ENCODE measurements at places on chromosomes 3 and 15. TPM values are rescaled to one million over a fixed set of nuclear protein-coding genes. Genes with fewer than 3 reads are reported as not detected.

The DRD3 gene
- not detected for total RNA-seq

DNA sequence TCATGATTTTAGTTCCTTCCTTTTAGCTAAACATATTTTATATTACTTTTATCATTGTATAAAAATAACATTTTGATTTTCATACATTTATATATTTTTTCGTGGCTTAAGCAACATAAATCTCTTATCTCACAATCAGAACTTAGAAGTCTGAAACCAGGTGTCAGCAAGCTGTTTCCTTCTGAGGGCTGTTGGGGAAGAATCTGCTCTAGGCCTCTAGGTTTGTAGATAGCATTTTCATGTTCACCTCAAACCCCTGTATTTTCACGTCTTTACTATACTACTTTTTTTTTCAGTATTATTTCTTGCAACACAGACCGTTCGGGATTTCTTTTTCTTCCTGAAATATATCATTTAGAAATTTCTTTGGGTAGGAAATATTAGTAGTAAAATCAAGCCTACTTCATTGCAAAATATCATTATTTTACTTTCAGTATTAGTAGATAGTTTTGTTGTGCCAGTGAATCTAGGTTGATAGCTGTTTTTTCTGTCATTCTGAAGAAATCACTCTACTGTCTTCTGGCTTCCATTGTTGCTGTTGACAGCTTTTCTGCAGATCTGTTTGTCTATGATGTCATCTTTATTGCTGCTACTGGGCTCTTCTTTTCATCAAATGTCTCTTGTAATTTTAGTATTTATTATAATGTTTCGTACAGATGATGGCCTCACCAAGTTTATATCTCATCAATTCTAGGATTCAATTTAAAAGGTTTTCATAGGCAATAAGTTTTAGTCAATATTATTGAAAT is 756.3 kb downstream of the VGLL3 start:
- no peaks in the 10 kb centered on the region for H3K27me3 ChIP-seq
- no peak for DNase-seq
- no peaks in the 10 kb centered on the region for H3K4me1 ChIP-seq
- H3K27ac ChIP-seq: no peak overlapping the region
- no peaks in the 10 kb centered on the region for H3K36me3 ChIP-seq

The RLBP1 gene
- 0.12 TPM for total RNA-seq

DNA sequence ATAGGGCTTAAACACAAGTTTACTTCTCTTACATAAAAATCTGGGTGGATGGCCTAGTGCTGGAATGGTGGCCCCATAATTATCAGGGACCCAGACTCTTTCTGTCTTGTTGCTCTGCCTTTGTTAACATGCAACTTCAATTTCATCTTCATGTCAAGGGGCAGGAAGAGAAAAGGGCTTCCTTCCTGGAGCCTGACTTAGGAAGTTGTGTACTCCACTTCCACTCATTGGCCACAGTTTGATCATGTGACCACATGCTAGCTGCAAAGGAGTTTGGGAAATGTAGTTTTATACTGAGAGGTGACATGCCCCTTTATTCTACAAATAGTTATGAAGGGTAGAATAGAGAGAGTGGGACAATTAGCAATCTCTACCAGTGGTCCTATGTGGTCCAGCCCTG is 39.3 kb downstream of the RHCG start:
- DNase-seq: peak; percentile 64
- H3K4me1 ChIP-seq: peaks cover 12% of the 10 kb centered on the region
- no peak overlapping the region for H3K27ac ChIP-seq
- H3K4me3 ChIP-seq: no peak overlapping the region

DNA sequence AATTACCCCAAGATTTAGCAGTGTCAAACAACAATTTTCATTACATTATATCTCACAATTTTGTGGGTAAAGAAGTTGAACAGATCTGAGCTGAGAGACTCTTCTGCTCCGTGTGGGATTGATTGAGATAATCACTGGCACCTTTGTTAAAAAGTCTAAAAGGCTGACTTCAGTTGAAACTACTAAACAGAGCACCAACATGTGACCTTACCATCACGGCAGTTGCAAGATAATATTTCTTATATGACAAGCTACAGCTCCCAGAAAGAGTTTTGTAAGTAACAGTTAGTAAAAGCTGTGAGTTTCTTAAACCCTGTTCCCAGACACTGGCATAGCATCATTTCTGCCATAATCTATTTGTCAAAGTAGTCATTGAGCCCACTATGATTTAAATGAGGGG is 25.0 kb downstream of the CGGBP1 start:
- DNase-seq: no peak
- no peaks in the 10 kb centered on the region for H3K4me1 ChIP-seq
- no peaks in the 10 kb centered on the region for H3K27me3 ChIP-seq
- no peaks in the 10 kb centered on the region for H3K36me3 ChIP-seq
- no peak overlapping the region for H3K4me3 ChIP-seq

The PYGO1 gene
- total RNA-seq: 0.34 TPM

DNA sequence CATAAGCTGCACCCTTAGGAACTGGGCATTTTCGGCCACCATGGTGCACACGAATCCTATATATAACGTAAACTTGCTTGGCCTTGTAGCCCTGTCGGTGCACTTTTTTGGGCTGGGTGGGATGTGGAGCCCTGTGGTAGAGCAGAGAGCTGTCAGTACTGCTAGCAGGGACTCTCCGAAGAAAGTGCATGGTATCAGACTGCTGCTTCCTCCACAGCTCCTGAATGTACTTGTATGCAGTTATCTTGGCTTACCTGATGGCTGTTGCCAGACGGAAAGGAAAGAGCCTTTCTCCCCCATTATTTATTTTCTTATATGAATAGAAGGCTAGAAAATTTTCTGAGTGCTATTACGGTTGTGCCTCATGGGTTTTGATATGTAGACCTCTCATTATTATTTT is 8.4 kb downstream of the GALK2 start:
- H3K27me3 ChIP-seq: no peaks in the 10 kb centered on the region
- DNase-seq: no peak
- H3K4me1 ChIP-seq: no peaks in the 10 kb centered on the region
- H3K4me3 ChIP-seq: no peak overlapping the region
- H3K36me3 ChIP-seq: no peaks in the 10 kb centered on the region

DNA sequence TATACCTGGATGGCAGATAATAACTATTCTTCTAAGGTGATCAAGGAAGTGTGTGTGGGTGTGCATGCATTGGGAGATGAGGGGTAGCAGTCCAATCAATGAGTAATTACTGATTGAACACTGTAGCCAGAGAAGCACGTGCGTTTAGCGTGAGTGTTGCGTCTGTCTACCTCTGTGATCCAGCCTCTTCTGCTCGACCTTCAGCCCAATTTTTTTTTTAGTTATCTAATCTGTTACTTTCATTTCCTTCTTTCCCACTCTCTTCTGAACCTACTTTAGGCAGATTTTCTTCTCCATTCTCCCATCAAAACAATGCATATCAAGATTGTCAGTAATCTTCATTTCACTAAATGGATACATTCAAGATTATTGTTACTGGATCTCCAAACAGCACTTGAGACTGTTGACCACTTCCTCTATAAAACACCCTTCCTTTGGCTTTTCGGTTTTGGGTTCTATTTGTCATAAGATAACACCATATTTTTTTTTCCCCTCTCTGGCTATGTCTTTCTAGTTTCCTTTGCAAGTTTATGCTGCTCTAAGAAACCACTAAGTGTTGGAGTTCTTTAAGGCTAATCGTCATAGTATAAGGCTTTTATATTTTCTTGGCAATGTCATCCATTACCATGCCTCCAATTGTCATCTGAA is 41.0 kb downstream of the MCTP2 start:
- no peak overlapping the region for H3K27ac ChIP-seq
- no peaks in the 10 kb centered on the region for H3K27me3 ChIP-seq
- no peak for DNase-seq
- no peaks in the 10 kb centered on the region for H3K4me1 ChIP-seq

GRCh38 chr3:1446531-1446930 is 353.7 kb downstream of the CNTN6 start:
- H3K27me3 ChIP-seq: no peaks in the 10 kb centered on the region
- no peak overlapping the region for H3K27ac ChIP-seq
- no peaks in the 10 kb centered on the region for H3K36me3 ChIP-seq
- DNase-seq: no peak
- H3K4me1 ChIP-seq: no peaks in the 10 kb centered on the region

The HDC gene
- total RNA-seq: not detected

GRCh38 chr15:29596266-29596665 is 226.0 kb downstream of the TJP1 start:
- H3K4me3 ChIP-seq: no peak overlapping the region
- H3K27me3 ChIP-seq: no peaks in the 10 kb centered on the region
- H3K4me1 ChIP-seq: no peaks in the 10 kb centered on the region

The COL6A5 gene
- total RNA-seq: not detected

GRCh38 chr3:21860657-21861056 is 109.6 kb upstream of the ZNF385D start:
- H3K4me3 ChIP-seq: no peak overlapping the region
- no peaks in the 10 kb centered on the region for H3K36me3 ChIP-seq
- DNase-seq: no peak
- no peak overlapping the region for H3K27ac ChIP-seq
- H3K27me3 ChIP-seq: no peaks in the 10 kb centered on the region
- H3K4me1 ChIP-seq: no peaks in the 10 kb centered on the region

DNA sequence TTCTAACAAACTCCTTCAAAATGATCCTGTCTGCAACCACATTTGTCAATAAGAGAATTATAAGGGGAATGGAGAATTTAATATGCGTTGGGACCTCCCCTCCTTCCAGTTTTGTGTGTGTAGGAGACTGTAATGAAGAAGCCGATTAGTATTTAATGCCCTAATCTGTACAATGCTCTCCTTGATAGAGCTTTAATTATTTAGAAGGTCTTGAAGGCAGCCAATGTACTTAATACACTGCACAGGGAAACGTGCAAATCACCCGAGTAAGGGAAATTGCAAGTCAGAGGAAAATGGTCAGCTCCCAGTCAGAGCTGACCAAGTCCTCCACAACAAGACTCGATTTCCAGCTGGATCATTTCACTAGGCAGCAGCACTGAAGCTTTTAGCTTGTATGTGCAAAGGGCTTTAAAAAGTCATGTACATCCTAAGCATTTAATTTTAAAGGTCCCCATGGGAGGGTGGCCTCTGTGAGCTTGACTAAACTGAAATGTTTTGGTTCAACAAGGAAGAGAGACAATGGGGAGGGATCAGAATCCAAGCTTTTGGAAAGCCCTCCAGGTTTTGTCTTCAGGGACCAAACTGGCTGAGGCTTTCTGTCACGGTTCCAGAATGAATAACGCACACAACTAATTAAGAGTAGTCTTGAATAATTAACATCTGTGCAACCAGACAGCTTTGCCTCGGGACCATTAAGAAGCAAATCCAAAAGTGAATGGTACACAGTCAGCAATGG is 159.8 kb upstream of the MITF start:
- no peak overlapping the region for H3K4me3 ChIP-seq
- H3K27me3 ChIP-seq: no peaks in the 10 kb centered on the region
- no peaks in the 10 kb centered on the region for H3K36me3 ChIP-seq
- DNase-seq: no peak
- H3K4me1 ChIP-seq: no peaks in the 10 kb centered on the region

GRCh38 chr3:105953831-105954230 is 85.0 kb upstream of the CBLB start:
- no peak overlapping the region for H3K27ac ChIP-seq
- H3K36me3 ChIP-seq: no peaks in the 10 kb centered on the region
- H3K4me3 ChIP-seq: no peak overlapping the region
- H3K27me3 ChIP-seq: no peaks in the 10 kb centered on the region
- DNase-seq: no peak

GRCh38 chr3:112582244-112582874 is 20.5 kb downstream of the SLC35A5 start:
- H3K4me3 ChIP-seq: no peak overlapping the region
- peak; percentile 34 for DNase-seq
- no peaks in the 10 kb centered on the region for H3K27me3 ChIP-seq
- no peaks in the 10 kb centered on the region for H3K4me1 ChIP-seq

- no peak overlapping the region for H3K4me3 ChIP-seq
- H3K36me3 ChIP-seq: no peaks in the 10 kb centered on the region
- H3K27me3 ChIP-seq: peaks cover 60% of the 10 kb centered on the region
- no peak for DNase-seq
These were observed 61.8 kb downstream of the CCDC33 start for GRCh38 chr15:74297887-74298286.

- peak overlapping the region; percentile 21 for H3K4me3 ChIP-seq
- H3K4me1 ChIP-seq: peaks cover 48% of the 10 kb centered on the region
- no peaks in the 10 kb centered on the region for H3K36me3 ChIP-seq
- DNase-seq: no peak
These were observed 708 bp upstream of the GCHFR start for GRCh38 chr15:40762919-40763800.

DNA sequence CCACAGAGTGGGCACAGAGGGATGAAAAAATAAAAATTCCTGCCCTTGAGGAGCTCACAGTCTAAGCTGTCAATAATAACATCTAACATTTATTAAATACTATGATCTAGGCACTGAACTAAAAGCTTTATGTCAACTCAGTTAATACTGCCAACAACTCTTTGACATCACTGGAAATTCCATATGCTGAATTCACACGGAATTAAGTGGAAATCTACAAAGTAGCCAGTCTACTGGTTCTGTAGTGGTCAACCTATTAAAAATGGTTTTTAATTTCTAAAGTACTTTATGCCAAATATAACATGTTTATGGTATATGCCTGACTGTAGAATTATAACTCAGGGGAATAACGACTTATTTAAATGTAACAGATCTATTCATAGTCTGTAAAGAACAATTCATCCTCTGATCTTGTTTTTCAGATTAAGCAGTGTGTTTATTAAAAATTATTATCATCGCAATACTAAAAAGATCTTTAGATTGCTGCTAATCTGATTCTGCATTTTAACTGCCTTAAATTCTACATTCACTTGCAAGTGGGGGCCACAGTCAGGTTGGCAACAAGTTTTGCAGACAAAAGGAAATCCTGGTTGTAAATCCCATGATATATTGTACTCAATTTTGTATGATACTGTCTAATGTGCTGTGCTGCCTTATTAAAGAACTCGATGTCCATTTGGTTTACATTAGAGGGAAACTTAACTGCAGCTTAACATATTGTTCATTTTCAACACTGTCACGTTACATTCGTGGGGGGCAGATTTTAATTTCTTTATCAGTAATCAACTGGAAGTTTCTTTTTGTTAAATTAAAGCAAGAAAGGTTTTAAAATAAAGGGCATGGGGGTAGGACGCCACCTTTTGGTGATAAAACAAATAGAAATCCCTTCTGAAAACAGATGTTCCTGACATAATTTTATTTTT is 2.6 kb upstream of the FOXP1 start:
- DNase-seq: peak; percentile 6
- no peaks in the 10 kb centered on the region for H3K36me3 ChIP-seq
- no peak overlapping the region for H3K27ac ChIP-seq
- no peaks in the 10 kb centered on the region for H3K27me3 ChIP-seq

GRCh38 chr15:78415284-78415683 is 22.7 kb upstream of the IREB2 start:
- no peaks in the 10 kb centered on the region for H3K27me3 ChIP-seq
- no peaks in the 10 kb centered on the region for H3K36me3 ChIP-seq
- H3K27ac ChIP-seq: no peak overlapping the region
- H3K4me1 ChIP-seq: peaks cover 14% of the 10 kb centered on the region
- no peak overlapping the region for H3K4me3 ChIP-seq

- no peak overlapping the region for H3K27ac ChIP-seq
- no peak overlapping the region for H3K4me3 ChIP-seq
- no peaks in the 10 kb centered on the region for H3K4me1 ChIP-seq
These were observed 82.2 kb upstream of the CBLB start for GRCh38 chr3:105950881-105951600.

GRCh38 chr3:146133441-146133840 is 27.5 kb downstream of the PLOD2 start:
- H3K36me3 ChIP-seq: no peaks in the 10 kb centered on the region
- H3K4me3 ChIP-seq: no peak overlapping the region
- no peak for DNase-seq
- H3K27me3 ChIP-seq: no peaks in the 10 kb centered on the region

The BTD gene
- 5.0 TPM for total RNA-seq

Data from HCT116 (cell line).